Kidney epithelial cell (primary cell): ENCODE measurements at places on chromosomes 6 and 20.

DNA sequence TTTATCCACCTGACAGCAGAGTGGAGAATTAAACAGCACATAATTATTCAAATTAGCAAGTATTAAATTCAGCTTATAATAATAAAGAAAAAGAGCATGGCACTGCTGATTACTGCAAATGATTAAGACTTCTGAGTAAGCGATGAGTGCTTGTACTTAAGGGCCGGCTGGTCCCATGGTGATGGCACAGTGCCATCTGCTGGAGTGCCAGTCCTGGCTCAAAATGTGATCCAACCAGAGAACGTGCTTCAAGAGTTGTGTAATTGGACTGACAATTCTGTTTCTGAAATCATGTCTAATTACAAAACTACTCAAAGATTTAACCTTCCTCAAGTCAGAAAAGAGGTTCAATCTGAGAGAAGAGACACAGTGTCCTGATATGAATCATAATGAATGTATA lies 181.6 kb upstream of the RGS17 start:
- DNase-seq = peak; percentile 39

DNA sequence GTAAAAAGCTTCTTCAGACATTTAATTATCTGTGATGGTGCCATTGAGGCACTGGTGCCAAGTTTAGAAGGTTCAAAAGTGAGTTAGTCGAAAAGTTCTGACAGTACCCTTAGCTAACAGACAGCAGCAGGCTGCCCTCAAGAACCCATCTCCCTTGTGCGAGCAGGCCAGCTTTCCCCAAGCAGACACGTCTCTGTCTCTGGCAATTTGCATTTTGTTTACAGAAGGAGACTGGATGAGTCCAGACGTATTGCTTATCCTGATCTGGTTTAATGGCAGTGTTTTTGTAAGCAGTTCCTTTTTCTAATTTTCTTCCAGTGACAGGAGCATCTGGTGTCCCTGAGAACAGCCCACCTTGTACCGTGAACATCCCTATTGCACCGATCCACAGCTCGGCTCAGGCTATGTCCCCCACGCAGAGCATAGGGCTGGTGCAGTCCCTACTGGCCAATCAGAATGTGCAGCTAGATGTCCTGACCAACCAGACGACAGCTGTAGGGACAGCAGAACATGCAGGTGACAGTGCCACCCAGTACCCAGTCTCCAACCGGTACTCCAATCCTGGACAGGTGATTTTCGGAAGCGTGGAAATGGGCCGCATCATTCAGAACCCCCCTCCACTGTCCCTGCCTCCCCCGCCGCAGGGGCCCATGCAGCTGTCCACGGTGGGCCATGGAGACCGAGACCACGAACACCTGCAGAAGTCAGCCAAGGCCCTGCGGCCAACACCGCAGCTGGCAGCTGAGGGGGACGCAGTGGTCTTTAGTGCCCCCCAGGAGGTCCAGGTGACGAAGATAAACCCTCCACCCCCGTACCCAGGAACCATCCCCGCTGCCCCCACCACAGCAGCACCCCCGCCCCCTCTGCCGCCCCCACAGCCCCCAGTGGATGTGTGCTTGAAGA lies 58.3 kb upstream of the TMEM181 start:
- DNase-seq = no peak

DNA sequence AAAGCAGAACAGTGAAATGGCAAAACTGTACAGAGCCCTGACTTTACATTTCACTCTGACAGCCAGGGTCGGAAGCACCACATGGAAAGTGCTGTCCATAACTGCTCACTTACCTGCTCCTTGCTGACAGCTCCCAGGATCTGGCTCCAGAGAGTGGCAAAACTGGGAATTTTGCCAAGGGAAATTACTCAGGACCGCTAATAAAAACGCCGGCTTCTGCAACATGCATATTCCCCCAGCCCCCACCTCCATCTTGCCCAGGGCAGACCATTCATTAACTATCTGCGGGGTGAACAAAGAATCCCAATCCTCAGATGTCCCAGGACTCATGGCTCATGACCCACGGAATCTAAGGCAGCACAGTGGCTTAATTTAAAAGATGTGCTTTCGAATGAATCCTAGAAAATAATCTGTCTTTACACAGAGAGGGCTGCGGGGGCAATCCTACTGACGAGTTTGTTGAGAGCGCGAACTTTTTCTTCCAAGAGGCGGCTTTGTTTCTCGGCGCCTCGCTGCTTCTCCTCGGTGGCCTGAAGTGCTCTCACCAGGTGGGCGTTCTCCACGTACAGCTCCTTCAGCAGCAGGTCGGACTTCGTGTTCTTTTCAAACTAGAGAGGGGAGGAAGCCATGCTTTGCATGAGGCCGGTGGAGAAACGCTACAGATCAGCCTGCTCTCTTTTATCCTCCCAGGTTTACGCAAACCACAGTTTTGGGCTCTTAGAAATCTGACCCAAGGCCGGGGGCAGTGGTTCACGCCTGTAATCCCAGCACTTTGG lies 45.8 kb downstream of the GINS1 start:
- no peak for DNase-seq

DNA sequence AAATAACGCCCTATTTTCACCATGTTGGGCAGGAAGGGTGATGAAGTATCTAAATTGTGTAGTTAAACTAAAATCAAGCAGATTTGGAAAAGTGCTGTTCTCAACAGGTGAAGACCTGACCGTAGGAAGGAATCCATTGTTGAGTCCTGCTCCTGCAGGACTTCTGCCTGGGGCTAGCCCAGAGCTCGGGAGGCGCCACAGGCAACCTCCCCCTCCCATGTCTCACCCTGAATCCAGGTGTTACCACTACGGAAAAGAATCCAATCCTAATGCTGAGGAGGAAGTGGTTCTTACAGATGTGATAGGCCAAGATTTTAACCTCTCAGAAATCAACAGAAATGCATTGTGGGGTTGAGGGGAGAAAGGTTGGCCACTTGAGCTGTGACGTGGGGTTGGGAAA lies 30.2 kb downstream of the RAB22A start:
- no peak for DNase-seq
